ENCODE measurements at places on chromosomes 7 and 10.
A peak's percentile ranks its signal among the peaks of the same experiment; 100 is the strongest.

GRCh38 chr7:30062587-30062986 lies 34.4 kb downstream of the PLEKHA8 start:
- DNase-seq, result peak; percentile 30

DNA sequence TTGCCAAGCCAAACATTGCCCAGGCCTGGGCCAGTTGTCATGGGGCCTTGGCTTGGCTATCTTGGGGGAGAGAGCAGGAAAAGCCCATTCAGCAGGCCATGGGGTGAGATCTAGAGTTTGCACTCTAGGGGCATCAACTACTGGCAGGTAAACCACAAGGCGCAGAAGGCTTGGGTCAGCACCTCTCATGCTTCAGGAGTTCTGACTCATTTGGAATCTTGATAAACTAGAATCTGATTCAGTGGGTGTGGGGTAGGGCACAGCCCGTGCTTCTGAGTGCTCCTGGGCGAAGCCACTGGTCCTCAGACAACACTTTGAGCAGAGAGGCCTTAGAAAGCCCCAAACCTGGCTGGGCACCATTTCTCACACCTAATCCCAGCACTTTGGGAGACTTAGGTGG lies 81.1 kb downstream of the RGS10 start:
- DNase-seq, result no peak

- no peak for DNase-seq
These were observed 17.5 kb downstream of the TSPAN15 start for GRCh38 chr10:69468751-69469089.

GRCh38 chr10:124736491-124737136 lies 7.6 kb downstream of the FAM53B start:
- DNase-seq, result peak; percentile 76

DNA sequence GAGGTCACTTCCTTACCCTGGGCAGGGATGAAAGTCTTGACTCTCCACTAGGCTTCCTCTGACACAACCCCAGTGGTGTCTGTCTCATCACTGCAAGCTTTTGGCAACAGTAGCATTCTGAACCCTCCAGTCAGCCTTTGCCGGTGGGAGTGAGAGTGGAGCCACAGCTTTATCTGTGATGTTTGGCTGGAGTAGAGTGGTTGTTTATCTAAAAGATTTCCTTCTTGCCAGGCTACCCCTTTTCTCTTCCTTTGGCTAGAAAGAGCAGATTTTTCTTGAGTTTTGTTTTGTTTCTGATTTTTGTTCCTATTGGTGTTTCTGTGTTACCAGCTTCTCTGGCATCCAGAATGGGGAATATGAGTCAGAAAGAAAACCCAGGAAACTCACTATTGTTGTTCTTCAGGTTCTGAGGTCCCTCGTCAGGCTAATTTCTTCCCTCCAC lies 98.9 kb upstream of the KIF5B start:
- no peak for DNase-seq

DNA sequence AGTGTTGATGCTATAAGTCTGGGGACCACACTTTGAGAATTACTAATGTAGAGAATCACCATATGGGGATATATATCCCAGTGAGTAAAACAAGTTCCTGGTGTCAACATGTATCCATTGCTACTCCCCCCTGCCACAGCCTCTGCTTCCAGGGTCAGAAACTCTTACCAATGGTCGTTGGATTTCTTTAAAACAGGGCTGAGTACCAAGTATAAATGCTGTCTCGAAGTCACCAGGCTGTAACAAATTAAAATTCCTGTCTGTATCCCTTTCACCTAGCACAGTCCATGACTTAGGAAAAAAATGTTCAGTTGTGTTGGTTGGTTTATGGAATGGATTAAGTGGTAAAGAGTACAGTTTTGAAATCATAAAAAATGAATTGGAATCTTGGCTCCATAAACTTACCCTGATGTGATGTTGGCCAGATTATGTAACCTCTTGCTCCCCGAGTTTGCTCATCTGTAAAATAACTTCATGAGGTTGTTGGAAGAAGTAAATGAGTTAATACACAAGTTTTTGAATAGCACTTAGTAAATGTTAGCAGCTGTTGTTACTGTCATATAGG lies 364.0 kb upstream of the LRGUK start:
- DNase-seq, result no peak

DNA sequence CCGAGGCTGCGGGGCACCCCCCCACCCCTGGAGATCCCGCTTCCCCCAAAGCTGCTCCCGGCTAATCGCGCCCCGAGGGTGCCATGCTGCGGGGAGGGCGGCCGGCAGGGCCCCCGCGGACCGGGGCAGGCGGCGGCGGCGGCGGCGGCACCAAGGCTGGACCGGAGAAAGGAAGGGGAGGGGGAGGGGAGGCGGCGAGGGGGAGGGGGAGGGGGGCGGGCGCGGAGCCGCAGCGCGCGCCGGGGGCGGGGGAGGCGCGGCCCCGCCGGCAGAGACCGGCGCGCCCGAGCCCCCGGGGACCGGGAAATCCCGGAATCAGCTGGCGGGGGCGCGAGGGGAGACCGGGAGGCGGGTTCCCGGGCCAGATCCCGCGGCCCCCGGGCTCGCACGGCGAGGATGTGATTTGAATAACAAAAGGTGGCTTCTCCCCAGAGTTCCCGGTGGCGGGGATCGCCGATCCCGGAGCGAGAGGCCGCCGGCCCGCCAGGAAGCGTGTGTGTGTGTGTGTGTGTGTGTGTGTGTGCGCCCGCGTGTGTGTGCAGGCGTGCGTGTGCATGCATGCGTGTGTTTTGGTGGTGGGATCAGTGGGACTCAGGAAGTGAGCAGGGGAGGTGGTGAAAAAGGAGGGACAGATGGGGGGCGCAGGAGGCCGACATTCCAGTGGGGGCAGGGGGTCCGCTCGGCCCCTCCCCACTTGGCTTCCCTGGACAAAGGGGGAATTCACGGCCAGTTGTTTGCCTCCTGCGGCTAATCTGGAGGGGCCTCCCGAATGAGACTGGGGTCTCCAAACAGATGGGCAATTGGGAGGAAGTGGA lies 99.5 kb downstream of the HIP1 start:
- peak; percentile 60 for DNase-seq

DNA sequence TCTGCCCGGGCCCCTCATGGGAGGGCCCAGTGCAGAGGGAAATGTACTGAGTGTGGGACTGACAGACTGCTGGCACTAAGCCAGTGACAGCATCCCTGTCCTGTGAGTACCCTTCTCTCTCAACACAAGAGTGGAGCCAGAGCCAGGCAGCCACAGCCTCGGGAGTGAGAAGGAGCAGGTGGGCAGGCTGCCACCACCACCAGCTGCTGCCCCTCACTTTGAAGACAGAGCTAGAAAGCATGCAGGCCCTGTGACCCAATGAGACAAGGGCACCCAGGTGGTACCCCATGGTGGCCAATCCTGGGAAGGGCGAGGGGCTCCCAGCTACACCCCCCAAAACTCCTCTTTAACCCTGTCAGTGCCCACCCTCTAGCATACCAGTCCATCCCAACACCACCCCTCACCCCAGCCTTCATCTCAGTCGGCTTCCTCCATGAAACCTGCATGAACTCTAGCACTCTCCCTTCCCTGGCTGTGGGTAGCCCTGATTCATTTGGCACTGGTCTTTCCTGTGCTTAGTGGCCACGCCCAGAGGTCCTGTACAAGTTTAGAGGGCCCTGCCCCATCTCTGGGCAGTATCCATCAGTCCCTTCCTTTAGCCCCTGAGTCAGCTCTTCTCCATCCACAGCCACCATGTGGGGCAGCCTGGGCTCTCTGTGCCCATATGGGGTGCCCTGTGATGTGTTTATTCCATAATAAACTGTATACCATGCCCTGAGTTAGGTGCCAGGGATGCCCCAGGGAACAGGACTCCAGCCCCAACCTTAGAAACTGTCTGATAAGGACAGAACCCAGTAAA lies 207.0 kb upstream of the ZMIZ1 start:
- DNase-seq, result no peak

DNA sequence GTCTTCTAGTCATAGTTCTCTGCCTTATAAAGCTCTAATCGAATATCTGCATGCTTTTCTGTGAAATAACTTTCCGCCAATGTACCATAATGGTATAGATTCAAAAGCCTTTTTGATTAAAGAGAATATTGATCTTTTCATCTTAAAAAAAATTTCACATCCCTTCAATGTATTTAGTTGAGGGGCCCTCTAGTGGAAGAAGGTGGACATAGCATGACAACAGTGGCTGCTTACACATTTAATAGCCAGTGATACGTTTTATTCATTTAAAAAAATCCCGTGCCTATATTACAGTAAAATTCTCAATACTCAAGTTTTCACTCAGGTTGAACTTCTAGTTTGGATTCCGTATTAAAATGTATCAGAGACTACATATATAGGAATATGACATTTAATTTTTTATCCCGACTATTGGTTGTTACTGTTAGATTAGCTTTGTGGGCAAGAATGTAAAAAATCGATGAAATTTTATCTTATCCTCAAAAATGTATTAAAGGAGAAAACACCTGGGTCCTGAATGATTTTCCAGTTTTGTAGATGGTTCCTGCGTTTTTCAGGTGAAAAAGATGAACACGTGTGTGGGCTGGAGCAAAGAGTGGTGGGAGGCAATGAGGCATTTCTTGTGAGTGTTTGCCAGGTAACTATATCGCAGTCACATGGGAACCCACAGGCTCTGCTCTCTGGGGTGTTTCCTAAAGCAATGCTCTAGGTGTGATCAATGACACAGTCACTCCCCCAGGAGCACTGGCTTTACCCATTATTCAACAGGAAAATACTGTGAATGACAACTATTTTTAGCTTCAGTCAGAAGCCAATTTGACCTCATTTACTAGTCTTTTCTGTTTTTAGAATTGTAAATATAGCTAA lies 24.1 kb upstream of the PNLIP start:
- no peak for DNase-seq

GRCh38 chr10:71854031-71854430 lies 3.0 kb upstream of the PSAP start:
- no peak for DNase-seq

DNA sequence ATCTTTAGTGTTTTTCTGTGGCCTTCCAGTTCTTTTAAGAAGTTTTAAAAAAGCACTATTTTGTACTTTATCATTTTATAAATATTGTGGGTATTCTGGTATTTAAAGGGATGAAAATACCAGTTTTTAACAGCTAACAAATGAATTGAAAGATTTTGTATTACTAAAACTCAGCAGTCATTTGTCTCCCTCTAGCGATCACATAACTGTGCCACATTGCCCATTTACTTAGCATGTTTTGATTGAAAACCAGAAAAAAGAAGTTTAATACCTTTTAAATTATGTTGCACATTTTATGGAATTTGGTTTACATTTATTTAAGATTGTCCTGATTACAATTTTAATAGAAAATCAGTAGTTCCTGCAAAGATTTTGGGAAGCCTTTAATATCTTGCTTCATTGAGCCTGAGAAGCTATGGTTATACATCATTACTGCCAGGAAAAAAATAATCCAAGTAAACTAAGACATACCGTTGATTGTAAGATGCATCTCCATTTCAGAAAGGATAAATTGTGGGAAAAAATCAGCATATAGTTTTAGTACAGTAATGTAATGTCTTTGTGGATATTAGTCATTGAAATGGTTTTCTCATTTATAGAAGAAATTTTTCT lies 34.9 kb downstream of the TAX1BP1 start:
- DNase-seq, result no peak

- DNase-seq, result peak; percentile 27
These were observed 980 bp downstream of the FHIP2A start for GRCh38 chr10:114822444-114823076.

- no peak for DNase-seq
These were observed at the start of gene HYAL4 for GRCh38 chr7:123844712-123845219. Gene HYAL4 (plus strand): TSS chr7:123845169. CDS start chr7:123868274, 23,105 bp downstream.

- no peak for DNase-seq
These were observed 11.7 kb downstream of the ANK3 start for GRCh38 chr10:60377955-60378354.

DNA sequence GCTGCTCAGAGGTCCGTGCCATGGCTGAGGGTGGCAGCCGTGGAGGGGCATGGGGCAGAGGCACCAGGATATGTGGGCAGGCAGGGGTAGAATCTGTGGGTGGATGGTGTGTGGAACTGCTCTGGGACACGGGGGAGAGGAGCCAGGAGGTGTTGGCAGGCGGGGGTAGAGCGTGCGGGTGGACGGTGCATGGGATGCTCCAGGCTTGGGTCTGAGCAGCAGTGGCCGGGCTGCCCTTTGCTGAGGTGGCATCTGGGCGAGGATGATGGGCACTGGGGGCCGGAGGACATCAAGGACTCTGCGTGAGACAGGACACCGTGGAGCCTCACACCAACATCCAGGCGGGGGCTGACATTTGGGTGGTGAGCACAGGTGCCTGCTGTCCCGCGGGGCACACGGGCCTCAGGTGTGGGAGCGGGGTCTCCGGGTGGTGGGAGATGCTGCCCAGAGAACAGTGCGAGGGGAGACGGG lies 46.2 kb downstream of the JAKMIP3 start:
- no peak for DNase-seq

DNA sequence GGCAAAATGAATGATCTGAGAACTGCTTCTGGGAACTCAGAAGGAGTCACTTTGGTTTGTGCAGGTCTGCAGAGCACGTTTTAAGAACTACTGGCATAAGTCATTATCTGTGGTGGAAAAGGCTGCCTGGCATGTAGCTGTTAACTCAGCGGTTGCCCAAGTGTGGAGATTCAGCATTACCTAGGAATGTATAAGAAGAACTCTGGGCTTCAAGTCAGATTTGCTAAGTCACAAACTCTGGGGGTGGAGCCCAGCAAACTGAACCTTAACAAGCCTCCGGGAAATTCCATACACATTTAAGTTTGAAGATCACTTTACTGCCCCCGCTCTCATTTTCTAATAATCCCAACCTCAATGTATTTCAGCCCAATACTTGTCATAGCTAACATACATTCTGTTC lies 31.1 kb downstream of the PLXDC2 start:
- DNase-seq, result no peak

DNA sequence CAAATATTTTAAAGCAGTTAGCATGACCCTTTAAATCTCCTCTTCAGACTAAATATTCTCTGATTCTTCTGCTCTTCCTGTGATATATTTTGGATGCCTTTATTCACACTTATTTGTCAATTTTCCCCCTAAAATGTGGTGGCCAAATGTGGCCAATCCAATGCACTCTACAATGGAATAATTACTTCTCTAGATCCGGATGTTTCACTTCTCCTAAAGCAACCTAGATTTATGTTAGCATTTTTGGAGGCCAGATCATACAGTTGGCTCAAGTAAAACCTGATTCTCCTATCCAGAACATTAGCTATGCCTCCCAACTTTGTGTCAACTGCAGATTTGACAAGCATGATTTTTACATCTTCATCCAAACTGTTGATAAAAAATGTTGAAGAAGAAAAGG lies 153.7 kb downstream of the CREB5 start:
- no peak for DNase-seq

GRCh38 chr10:17453373-17454091 lies 863 bp downstream of the ST8SIA6 start:
- DNase-seq, result peak; percentile 83

GRCh38 chr7:424961-425793 lies 94.5 kb downstream of the PDGFA start:
- DNase-seq, result no peak

Data from NCI-H146 (cell line).